ENCODE measurements at places on chromosomes 5 and 9.

GRCh38 chr9:124559871-124560270, 52.7 kb upstream of the NR5A1 start:
- DNase-seq: peak; percentile 37

GRCh38 chr5:155046591-155046990, 33.0 kb downstream of the KIF4B start:
- no peak for DNase-seq

DNA sequence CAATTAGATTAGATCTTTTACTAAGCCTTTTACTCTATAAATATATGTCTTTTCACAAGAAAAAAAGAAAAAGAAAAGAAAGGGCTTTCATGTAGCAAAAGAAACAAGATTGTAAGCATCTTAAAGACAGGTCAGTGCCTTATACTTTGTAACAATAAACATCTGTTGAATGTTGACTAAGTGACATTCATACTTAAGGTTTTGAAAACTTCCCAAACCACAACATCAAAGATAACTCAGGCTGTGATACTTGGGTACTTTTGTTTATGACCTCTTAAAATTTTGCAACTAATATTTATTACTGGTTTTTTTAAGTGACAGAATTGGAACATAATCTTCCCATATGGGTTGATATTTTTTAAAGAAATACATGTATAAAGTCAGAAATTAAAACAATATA, 7.4 kb downstream of the GRAMD2B start:
- DNase-seq: no peak

DNA sequence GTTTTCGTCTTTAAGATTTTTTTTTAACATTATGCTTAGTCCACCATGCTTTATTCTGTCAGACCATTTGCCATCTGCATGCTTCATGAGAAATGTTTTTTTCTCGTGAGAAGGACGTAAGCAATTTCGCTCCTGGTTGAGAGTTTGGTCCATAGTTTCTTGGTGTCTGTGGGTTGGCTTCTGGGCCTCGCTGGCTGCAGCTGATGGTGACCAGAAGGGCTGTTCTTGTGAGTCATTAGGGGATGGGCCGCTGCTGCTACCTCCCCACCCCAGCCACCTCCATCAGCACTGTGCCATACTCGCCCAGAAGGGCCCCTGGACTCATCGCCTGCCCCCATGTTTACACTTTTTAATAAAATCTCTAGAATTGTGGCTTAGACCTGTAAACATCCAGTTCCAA, 11.4 kb downstream of the SYK start:
- DNase-seq: no peak

DNA sequence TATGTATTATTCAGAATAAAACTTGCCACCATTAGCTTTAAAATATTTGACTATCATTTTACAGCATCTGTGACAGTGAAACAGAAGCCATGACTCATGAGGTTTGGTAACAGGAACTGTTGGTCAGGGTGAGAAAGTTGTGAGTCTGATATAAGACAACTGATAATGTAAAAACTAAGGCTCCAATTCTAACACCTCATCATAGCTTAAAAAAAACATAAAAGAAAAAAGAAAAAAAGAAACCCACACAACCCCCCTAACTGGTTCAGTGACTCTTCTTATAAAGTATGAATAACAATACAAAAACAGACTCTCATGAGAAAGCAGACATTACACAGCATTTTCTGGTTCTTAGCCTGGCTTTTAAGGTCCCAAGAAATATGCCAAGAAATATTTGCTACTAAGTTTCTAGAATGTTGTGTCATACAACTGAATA, 85.8 kb downstream of the MRPS27 start:
- DNase-seq: peak; percentile 63

All from fibroblast of pulmonary artery (primary cell).